ENCODE measurements at places on chromosomes 7 and 10. TPM values are rescaled to one million over a fixed set of nuclear protein-coding genes. Genes with fewer than 3 reads are reported as not detected.

DNA sequence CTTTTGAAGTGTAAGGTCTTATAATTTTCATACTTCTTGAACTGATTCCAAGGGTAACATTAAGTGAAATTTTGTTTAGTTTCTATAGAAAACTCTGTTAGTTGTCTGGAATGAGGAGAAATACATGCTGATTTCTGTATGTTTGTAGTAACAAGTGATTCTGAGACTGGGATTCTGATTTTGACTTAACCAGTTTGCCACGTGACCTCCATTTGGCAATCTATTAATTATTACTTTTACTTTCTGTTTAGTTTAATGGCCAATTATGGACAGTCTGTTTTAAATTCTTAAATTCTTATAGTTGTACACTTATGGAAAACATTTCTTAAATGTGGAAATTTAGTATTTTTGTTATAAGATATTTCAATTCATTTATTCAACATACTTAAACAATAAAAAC lies 163.1 kb downstream of the ADK start:
- no peak for DNase-seq
- no peak overlapping the region for H3K4me3 ChIP-seq
- no peaks in the 10 kb centered on the region for H3K36me3 ChIP-seq
- no peaks in the 10 kb centered on the region for H3K4me1 ChIP-seq

- no peaks in the 10 kb centered on the region for H3K4me1 ChIP-seq
- no peak overlapping the region for H3K27ac ChIP-seq
Measured at GRCh38 chr10:129333706-129334105, 133.3 kb upstream of the MGMT start.

DNA sequence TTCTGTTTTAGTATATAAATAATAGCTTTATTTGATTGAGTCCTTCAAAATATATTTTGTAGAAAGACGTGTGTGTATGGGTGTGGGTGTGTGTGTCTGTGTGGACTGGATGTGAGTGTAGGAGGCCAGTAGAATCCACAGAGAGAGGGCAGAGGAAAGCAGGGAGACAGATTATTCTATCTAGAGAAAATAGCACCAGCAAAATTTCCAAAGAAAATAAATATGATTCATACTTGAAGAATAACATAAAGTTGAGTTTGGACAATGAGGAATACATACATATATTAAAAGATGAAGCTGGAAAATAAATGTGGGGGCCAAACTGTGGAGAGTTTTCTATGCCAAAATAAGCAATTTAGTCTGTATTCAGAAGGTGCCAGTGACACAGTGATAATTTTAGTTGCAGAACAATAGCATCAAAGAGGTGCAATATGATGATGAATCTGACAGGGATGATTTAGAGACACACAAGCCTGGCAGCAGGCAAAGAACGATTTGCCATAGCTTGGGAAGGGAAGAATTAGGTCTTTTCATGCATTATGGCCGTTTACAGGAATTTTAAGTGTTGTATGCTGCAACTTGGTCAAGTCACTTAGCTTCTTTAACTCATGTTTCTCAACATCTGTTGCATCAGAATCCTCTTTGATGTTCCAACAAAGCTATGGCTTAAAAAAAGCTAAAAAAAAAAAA lies 121.3 kb downstream of the SEMA3A start:
- peaks cover 14% of the 10 kb centered on the region for H3K4me1 ChIP-seq
- no peaks in the 10 kb centered on the region for H3K27me3 ChIP-seq
- no peak overlapping the region for H3K27ac ChIP-seq
- no peak overlapping the region for H3K4me3 ChIP-seq
- no peaks in the 10 kb centered on the region for H3K36me3 ChIP-seq
- DNase-seq, result no peak

DNA sequence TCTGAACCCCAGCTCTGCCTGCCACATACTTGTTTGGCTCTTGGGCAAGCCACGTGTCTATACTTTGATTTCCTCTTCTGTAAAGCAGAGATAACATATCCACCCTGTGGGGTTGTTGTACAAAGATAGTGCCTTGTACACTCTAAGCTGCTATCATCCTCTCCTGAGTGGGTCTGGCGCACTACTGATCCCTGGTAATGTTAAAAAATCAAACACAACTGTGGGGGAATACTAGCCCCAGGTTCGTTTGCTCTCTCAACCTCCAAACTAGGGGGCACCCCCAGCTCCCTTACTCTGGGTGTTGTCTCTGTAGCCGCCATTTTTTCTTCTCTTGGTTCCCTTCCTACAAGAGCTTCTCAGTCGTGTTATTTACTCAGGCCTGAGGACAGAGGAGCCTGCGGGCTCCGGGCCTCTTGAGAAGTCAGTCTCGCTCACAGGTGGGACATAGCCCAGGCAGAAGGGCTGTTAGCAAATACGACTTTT lies 1.0 kb downstream of the POLM start:
- H3K4me3 ChIP-seq, result peak overlapping the region; percentile 78
- H3K36me3 ChIP-seq, result no peaks in the 10 kb centered on the region
- H3K4me1 ChIP-seq, result no peaks in the 10 kb centered on the region
- no peaks in the 10 kb centered on the region for H3K27me3 ChIP-seq
- H3K27ac ChIP-seq, result peak overlapping the region; percentile 93

PLEKHS1 gene
- total RNA-seq, result 10.1 TPM

DNA sequence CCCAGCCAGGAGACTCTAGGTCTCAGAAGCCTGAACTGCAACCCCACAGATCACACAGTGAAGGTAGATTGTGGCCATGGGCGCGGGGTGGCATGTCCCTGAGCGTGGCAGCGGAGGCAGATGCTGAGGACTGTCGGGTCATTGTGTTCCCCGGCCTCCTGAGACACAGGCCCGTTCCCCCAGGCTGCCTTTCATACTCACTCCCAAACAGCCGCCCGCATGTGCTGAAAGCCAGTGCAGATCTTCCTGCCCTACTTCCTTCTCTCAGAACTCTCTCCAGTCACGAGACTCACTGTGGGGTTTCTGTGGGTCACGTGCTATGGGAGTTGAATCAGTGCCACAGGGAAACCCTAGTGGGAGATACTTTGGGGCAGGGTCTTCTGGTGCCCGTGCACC lies 48.0 kb downstream of the ZNF467 start:
- no peak overlapping the region for H3K4me3 ChIP-seq
- no peaks in the 10 kb centered on the region for H3K27me3 ChIP-seq
- H3K27ac ChIP-seq, result peak overlapping the region; percentile 4
- no peak for DNase-seq
- no peaks in the 10 kb centered on the region for H3K4me1 ChIP-seq

NPY gene
- total RNA-seq, result not detected

MACC1 gene
- total RNA-seq, result 8.5 TPM

DNA sequence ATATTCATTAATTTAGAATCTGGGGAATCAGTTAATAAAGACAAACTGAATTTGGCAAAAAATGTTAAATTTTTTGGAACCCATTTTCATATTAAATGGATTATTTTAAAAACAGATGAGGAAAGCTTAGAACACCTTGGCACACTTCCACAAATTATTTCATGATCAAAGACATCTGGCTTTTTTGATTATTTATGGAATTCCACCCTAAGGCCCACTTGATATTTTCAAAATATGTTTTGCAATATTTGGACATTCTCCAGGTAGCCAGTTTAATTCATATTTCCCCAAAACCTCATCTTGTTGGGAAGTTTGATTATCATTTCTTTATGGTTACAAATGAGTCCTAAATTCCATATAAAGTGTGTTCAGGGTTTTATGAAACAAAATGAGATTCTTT lies 129.9 kb downstream of the DOCK4 start:
- no peak for DNase-seq
- no peaks in the 10 kb centered on the region for H3K4me1 ChIP-seq
- H3K27ac ChIP-seq, result no peak overlapping the region
- H3K36me3 ChIP-seq, result no peaks in the 10 kb centered on the region
- H3K27me3 ChIP-seq, result no peaks in the 10 kb centered on the region
- H3K4me3 ChIP-seq, result no peak overlapping the region

GRCh38 chr10:79345241-79346011 lies 1.8 kb upstream of the PPIF start:
- no peak overlapping the region for H3K4me3 ChIP-seq
- H3K4me1 ChIP-seq, result peaks cover 14% of the 10 kb centered on the region
- H3K27ac ChIP-seq, result no peak overlapping the region
- H3K36me3 ChIP-seq, result peaks cover 8% of the 10 kb centered on the region

DNA sequence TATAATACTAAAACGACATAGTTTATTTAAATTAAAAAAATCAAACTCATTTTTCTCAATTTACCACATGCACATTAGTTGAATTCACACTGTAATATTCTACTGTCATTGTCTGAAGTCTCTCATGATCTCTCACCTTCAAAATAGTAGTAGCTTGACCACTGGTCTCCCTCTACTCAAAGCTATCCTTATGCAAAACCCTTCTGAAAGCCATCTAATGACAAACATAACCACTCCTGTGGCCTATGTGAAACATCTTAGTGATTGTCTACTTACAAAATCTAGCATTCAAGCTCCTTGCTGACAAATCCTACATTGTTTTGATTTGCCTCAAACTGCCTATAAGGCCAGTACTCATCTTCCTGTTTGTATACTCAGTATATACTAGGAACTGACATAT lies 606.0 kb upstream of the GHITM start:
- no peaks in the 10 kb centered on the region for H3K27me3 ChIP-seq
- no peak for DNase-seq
- no peak overlapping the region for H3K27ac ChIP-seq
- no peaks in the 10 kb centered on the region for H3K36me3 ChIP-seq
- no peaks in the 10 kb centered on the region for H3K4me1 ChIP-seq

- DNase-seq, result peak; percentile 69
- no peaks in the 10 kb centered on the region for H3K36me3 ChIP-seq
- H3K4me3 ChIP-seq, result no peak overlapping the region
- H3K27me3 ChIP-seq, result no peaks in the 10 kb centered on the region
- H3K27ac ChIP-seq, result peak overlapping the region; percentile 53
- peaks cover 24% of the 10 kb centered on the region for H3K4me1 ChIP-seq
Measured at GRCh38 chr10:59865101-59865500, 41.3 kb downstream of the CCDC6 start.

DNA sequence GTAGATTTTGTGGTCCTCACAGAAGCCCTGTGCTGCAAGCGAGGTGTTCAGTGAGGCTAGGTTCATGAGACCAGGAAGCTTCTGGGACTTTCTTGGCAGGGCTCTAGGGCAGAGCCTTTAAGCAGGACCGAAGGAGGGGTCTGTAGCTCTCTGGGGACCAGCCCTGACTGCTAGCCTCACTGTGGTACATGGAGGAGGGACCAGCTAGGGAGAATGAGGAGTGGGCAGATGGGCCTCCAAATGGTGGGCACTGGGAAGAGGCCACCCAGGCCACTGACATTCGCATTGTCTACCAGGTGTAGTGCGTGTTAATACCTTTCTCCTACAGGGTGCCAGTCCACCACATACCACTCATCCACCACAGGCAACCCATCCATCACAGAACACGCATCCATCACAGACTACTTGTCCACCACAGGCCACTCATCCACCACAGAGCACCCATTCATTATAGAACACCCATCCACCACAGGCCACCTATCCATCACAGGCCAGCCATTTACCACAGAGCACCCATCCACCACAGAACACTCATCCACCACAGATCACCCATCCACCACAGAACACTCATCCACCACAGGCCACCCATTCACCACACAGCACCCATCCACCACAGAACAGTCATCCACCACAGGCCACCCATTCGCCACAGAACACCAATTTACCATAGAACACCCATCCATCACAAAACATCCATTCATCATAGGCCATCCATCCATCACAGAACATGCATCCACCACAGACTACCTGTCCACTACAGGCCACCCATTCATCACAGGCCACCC lies 31.6 kb upstream of the ZNF488 start:
- H3K27ac ChIP-seq, result no peak overlapping the region
- no peaks in the 10 kb centered on the region for H3K4me1 ChIP-seq

- no peaks in the 10 kb centered on the region for H3K36me3 ChIP-seq
- no peak for DNase-seq
Measured at GRCh38 chr10:128617532-128617931, 491.3 kb upstream of the MKI67 start.

All from transverse colon (tissue), 4 donors.